ENCODE measurements at places on chromosomes 6 and 20.

DNA sequence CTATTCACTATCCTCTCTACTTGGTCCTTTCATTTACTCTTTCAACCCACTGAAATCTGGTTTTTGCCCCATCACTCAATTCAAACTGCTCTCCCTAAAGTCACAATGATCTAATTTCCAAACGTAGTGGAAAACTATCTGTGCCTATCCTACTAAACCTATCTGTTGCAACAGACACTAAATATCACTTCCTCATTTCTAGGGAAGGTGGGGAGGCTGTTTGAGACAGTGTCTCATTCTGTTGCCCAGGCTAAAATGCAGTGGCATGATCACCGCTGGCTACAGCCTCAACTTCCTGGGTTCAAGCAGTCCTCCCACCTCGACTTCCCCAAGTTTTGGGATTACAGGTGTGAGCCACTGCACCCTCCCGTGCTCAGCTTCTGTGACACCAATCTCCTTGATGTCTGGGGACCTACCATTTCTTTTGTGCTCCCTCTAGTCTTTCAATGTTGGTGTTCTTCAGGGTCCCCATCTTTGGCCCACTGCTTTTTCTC is 8.8 kb downstream of the RANBP9 start:
- DNase-seq, result no peak

GRCh38 chr6:136095986-136096385 is 154.1 kb downstream of the MTFR2 start:
- no peak for DNase-seq

DNA sequence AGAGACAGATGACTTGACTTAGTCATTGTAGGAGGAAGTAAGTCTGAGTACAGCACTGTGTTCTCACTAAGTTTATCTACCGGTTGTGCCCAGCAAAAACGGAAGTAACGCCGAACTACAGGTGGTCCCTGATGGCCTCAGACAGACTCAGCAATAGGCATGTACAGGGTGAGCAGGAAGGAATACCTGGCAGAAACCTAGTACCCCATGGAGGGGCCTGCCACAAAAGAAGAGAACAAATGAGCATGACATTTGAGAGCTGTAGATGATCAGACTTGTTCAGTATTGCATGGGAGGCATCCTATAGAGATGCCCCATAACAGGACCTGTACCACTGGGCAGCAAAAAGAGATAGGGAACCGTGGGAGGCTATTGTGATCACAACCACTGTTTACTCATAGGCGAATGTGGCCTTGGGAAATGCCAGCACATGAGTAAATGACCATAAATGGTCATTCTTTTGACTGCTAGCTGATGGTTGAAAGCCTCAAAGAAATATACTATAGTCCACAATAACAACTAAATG is 106.4 kb upstream of the TAB2 start:
- DNase-seq, result no peak

- no peak for DNase-seq
Observed at GRCh38 chr20:38732981-38733380, 8.7 kb downstream of the SLC32A1 start.

DNA sequence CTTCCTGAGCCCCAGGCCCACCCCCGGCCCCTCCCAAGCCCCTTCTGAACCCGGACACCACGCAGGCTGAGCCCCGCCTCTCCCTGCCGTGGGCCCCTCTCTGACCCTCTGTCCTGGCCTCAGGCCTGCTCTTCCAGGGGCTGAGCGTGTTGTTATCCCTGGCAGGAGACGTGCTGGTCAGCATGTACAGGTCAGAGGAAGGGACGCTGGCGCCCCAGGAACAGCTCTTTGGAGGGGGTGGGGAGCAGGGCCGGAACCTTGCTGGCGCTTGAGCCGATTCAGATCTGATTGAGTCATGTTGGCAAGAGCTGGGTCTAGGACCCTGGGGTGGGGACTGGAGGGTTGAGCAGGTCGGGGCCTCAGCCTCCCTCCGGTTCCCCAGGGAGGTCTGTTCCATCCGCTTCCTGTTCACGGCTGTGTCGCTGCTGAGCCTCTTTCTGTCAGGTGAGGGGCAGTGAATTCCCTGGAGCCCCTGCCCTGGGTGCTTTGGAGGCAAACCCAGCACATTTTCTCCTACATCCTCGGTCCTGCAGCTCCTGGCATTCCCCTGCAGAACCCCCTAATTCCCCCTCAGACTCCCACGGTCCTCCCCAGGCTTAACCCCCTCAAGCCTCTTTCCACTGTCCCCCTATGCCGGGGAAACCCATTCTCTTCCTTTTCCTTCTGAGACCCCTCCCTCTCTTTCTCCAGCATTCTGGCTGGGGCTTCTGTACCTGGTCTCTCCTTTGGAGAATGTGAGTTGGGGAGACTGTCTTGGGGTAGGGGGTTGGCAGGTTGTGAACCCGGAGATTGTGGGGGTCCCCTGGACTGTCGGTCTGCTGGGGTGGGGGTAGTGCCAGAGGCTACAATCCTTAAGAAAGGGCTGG is 2.0 kb downstream of the SPAG4 start:
- peak; percentile 78 for DNase-seq

DNA sequence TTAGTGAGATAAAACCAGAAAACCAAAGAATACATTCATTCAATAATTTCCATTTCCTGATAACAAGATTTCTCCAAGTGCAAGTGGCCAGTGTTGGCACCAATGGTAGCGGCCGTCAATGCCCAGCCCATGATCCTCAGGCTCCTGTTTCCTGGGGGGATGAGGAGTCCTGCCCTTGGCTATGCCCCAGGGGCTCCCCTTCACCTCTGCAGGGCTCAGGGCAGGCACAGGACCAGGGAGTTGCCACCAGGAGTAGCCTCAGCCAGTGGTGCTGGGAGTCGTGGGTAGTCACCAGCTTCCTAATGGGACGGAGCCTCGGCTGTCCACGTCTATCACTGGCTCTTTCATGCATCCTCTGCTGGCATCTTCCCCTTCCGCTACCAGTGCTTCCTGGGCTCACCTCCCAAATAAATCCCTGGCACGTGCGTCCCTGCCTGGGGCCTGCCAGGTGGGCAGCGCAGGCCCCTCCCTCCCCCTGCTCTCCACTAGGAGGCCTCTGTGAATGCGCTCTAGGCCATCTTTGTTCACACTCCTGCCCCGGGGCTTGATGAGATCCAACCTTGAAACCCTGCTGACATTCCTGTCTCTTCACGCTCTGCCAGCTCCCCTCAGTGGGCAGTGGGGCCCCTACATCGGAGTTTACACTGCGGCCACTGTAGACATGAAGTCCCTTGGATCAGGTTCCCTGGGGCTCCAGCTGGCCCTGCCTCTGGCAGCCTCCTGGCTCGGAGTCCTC is 215.7 kb downstream of the SYNDIG1 start:
- DNase-seq, result peak; percentile 54

- no peak for DNase-seq
Observed at GRCh38 chr20:752291-752690, 16.0 kb downstream of the SLC52A3 start.

GRCh38 chr6:35583893-35584688 is 71.4 kb upstream of the TULP1 start:
- peak; percentile 70 for DNase-seq

Data from left forelimb (tissue), 1 donor.